ENCODE measurements at places on chromosomes 3 and 15. TPM values are rescaled to one million over a fixed set of nuclear protein-coding genes. Genes with fewer than 3 reads are reported as not detected.
A peak's percentile ranks its signal among the peaks of the same experiment; 100 is the strongest.

DNA sequence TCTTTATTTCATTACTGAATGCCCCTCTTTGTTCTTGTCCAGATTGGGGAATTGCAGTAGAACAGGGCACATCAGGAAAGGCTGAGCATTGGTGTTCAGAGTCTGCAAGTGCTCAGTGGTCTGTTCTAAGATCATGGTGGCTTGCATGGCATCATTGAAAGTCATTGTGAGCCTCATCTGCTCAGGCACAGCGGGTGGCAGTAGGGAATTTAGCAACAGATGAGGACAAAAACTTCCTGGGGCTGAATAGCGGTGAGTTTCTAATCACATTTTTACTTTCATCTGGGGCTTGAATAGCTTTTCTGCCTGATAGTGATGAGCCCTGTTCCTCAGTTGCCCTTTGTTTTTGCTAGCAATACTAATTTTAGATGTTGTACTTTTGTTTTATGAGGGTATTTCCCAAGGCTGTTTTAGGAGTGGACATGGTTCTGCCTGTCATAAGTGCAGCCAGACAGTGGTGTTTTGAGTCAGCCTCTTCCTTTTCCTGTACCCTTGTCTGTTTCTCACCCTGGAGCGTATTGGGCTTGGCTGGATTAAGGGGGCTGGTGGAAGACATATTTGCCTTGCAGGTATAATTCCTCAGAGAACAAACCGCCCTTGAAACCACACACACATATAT lies 127.2 kb upstream of the IL12A start:
- no peak for DNase-seq

GRCh38 chr15:79184465-79184892 lies 93.9 kb upstream of the RASGRF1 start:
- peak; percentile 47 for DNase-seq

DNA sequence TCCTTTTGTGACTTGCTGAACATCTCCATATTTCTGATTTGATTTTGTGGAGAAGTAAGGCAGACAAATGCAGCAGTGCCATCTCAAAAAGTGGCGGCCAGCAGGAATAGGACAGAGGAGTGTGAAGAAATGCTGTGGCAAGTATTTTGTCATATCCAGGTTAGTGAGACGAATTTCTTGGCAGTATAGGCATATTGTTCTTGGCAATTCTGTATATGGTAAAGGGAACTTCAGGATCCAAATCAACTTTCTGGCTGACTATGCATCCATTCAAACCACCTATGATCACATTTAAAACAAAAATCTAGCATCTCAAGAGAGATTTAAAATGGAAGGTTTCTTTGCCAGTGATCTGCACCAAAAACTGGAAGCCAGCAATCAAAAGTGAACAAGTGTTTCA lies 228.0 kb downstream of the DTWD1 start:
- DNase-seq: no peak

Gene GPR156
- polyA plus RNA-seq: 3.2 TPM

GRCh38 chr15:78315686-78316282 lies 16.4 kb upstream of the SKIC8 start:
- no peak for DNase-seq

Gene SUCNR1
- 0.13 TPM for polyA plus RNA-seq

DNA sequence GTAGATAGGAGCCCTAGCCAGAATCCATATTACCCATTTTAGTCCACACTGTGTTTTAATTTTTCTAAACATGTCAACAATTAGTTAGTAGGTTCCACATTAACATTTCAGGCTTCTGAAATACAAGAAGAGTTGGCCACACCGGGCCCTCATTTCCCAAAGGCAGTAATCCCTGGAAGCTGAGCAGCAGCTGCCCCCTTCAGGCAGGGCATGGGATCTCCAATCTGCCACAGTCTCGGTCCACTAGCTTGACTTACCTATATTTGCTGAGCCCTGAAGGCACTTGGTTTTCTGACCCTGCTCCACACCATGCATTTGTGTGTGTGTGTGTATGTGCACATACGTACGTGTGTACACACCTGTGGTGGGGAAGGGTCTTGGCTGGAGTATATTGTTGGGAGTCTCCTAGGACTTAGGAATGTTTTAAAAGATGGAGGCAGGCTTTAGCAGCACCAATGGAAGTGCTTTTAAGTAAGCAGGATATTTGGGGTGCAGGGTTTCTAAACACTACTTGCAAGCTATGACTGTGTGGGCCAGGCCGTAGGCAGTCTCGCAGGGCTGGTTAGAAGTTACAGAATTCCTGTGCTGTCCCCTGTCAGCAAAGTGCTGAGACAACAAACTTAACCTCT lies 71.2 kb upstream of the SOX14 start:
- peak; percentile 15 for DNase-seq

Gene TRIM42
- polyA plus RNA-seq: not detected

Gene TUSC7
- not detected for polyA plus RNA-seq

Gene CCRL2
- polyA plus RNA-seq: 4.1 TPM

Gene FETUB
- polyA plus RNA-seq: not detected

DNA sequence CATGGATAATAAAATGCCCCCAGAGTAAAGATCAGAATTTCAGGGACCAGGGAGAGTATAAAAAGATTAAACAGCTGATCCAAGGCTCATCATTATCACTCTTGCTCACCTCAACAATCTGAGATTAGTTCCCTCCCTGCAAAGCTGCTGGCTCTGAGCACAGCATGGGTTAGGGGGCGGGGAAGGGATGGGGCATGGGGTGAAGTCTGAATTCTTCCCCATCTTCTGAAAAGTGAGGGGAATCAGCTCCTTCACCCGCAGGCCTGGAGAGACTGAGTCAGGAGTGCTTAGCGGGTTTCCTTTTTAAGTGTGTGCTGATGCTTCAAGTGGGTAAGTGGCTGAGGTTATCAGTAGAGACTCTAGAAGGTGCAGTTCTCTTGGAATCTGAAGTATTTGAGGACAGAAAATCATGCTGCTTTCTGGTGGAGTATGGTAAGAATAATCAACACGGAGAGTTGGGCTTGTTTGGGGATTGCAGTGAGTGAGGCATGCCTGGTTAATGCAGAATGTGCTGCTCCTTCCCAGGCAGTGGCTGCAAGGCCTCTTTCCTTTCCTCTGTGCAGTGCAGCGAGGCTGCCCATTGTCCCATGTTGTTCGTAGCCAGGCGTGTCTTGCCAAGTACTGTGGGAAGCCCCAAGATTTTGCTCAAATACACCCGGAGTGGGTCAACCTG lies 59.2 kb upstream of the TRAK1 start:
- DNase-seq: no peak

- peak; percentile 28 for DNase-seq
Observed at GRCh38 chr3:139111392-139112229, 66.9 kb upstream of the PRR23C start.

- DNase-seq: no peak
Observed at GRCh38 chr3:192482809-192483208, 244.5 kb downstream of the FGF12 start.

DNA sequence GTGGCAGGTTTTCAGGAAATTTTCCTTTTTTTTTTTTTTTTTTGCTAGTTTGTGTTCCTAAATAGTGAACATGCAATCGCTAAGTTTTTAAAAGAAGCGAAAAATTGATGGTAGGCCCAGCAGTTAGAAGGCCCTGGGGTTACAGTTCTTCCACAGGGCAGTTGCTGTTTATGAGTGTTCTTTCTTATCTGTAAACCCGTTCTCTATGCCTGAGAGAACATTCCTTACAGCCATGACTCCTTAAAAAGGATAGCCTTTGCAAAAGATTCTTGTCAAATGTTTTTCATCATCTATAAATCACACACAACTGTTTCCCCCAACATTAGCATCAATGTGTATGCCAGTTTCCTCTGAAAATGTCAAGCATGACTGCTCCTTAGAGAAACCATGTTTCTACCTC lies 23.8 kb upstream of the MYZAP start:
- no peak for DNase-seq

GRCh38 chr15:59997070-59997701 lies 6.9 kb upstream of the FOXB1 start:
- no peak for DNase-seq

DNA sequence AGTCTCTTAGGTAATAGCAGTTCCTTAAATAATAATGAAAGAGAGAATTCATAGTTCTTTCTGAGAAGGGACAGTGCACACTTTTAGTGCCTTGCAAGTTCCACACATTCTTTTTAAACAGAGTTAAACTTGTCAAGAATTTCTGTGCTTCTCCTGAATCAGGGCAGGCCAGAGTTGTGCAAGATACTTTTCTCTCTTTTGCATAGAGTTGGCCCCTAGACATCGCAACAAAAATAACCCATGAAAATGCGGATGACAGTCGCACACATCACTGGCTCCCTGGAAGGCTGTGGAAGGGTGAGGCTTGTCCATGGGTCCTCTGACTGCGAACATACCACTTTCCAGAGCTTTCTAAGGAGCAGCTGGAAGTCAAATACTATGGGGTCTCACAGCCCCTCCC lies 40.1 kb downstream of the FBLN2 start:
- no peak for DNase-seq

Gene STAB1
- 46.5 TPM for polyA plus RNA-seq

GRCh38 chr3:39419742-39420315 lies 13.3 kb downstream of the RPSA start:
- no peak for DNase-seq

DNA sequence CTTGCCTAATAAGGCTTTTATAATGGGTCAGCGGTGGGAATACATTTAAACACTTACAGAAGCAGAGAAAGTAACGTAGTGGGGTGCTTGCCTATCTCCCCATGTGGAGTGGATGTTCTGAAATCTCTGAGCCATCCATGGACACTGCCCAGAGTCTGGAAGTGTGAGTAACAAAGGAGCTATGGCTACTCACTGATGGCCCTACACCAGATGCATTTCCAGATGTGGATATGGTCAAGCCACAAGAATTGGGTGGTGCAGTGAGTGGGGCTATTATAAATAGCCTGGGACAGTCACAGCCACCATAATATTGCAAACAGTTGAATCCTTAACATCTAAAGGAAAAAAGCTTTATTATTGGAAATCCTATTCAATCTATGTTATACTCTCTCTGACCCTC lies 96.6 kb downstream of the CGNL1 start:
- DNase-seq: no peak

Gene SCN11A
- 0.85 TPM for polyA plus RNA-seq

GRCh38 chr15:42498212-42499068 lies 3.0 kb downstream of the SNAP23 start:
- no peak for DNase-seq

DNA sequence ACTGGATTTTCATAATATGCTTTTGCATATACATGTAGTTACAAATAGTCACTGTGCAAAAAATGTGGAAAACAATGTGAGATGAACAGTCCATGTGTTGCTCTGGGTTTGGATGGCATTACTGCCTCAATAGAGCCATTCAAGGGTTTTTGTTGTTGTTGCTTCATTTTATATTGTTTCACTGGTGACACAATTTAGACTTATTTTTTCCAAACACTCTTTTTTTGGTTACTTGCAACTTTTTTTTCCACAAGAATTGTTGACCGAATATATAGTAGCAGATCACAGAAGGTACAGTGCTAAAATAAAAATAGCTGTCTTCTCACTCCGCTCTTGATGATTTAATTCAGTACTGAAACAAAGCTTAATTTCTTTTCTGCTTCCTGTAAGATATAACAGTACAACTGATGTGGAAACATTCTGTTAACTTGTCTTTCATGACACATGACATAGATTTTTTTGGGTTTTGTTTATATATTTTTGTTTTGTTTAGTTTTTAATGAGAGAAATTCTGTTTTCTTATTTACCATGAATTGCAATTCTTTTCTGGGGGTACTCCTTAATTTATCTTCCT lies 618.6 kb downstream of the NAALADL2 start:
- no peak for DNase-seq

Gene CAV3
- polyA plus RNA-seq: 1.1 TPM

Gene CSPG5
- 1.1 TPM for polyA plus RNA-seq

Measured in left lung (tissue), 14 donors.